Stimulated activated CD4-positive, alpha-beta T cell treated with anti-CD3 and anti-CD28 coated beads, Interleukin-12 subunit alpha, Interleukin-12 subunit beta, amount 100 ng/mL, for 48 hours (primary cell): ENCODE measurements at places on chromosomes 7 and 10.
A peak's percentile ranks its signal among the peaks of the same experiment; 100 is the strongest.

DNA sequence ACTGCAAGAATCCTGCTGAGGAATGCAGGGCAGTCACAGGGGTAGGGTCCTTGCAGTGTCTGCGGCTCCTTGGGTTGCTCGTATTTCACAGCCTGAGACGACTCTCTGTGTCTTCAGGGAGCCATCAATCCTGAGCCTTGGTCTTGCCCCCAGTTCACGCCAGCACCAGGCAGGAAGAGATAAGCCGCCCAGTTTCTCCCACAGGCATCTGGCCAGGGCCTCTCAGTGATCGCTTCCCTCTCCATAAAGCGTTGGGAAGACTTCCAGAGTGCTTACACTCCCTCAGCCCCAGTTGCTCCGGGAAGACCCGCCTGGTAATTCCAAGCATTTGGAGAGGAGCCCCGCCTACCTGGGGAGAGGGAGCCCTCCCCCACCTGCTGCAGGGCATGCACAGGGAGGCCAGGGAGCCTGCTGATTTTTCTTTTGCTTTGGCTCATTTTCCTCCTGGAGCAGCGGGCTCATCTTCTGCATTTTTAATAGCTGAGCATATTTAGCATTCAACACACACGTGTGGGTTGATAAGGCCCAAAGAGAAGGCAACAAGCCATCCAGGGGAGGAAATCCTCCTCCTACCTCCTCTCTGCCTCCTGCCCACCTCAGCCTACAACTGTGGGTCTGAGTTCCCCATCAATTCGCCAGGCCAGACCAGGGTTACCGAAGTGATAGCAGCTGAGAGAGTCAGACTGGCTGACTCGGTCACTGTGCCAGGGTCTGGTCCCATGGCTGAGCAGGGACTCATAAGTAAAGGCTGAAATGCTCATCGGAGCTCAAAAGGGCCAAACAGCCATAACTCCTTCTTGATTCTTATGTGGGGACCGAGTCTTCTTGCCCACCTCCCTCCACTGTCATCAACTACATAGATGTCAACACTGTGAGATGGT lies 74.4 kb upstream of the EFCAB10 start:
- DNase-seq, result no peak

DNA sequence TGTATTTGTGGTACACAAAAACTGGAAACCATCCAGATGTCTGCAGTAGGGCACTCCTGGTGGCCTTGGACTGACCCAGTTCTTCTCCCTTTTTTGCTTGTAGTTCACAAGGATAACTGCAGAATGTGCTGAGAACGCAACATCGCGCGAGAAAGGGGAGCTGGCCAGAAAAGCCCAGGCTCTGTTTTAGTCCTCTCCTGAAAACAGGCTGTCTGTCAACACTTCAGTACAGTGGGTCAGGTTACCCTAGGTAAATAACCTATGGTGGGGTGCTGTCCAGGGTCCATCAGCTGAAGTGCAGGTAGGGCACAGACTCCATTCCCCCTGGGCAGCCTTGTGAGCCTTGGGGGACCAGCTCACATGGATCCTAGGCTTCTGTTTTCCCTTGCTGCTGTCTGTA lies 495.8 kb downstream of the MDFIC start:
- DNase-seq, result no peak

DNA sequence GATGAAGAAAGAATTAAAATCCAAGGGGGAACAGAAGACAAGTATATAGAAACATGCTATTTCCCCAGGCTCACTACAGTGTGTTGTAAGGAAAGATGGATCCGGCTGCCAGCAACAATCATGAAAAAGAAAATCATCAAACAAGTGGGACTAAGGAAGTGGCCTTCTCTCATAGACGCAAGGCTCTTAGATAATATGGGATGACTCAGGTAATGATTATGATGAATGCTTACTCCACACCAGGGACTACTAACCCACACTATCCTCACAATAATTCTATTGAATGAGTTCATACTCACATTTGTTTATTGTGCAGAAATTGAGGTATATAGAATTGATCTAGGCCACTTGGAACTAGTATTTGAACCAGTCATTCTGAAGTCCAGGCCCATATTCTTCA lies 111.2 kb upstream of the BET1 start:
- no peak for DNase-seq

- no peak for DNase-seq
Observed at GRCh38 chr7:50981743-50982142, 199.0 kb upstream of the GRB10 start.

DNA sequence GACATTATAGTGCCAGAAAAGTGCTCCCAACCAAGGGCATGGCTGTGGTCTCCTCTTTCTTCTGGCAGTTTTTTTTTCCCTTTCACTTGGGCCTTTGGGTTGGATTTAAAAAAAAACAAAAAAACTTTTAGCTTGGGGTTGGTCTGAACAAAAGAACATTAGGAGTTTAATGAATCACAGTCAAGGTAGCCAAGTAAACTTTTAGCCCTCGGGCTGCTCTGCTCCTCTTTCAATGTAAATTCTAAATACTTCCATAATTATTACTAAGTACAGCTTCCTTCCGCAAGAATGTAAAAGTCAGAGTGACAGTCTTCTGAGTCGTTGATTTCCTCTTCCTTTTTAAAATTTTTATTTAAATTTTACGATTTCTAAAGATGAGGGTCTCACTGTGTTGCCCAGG lies 79.2 kb downstream of the NRF1 start:
- no peak for DNase-seq

DNA sequence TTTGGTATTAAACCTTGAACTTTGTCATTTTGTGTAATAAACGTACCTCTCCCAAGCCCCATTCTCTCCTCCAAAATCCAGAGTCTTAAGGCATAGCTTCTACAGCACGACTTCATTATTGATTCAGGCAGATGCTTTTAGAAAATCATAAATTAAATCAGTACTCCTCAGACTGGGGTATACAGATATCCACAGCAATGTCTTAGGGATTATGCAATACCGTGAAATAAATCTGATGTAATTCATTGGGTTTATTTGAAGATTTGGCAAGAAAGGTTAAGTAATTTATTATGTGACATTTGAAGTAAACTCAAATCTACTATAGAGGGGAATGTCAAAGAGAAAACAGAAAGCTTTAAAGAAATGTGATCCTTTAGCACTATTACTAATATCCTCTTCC lies 246.1 kb upstream of the PLXDC2 start:
- no peak for DNase-seq

DNA sequence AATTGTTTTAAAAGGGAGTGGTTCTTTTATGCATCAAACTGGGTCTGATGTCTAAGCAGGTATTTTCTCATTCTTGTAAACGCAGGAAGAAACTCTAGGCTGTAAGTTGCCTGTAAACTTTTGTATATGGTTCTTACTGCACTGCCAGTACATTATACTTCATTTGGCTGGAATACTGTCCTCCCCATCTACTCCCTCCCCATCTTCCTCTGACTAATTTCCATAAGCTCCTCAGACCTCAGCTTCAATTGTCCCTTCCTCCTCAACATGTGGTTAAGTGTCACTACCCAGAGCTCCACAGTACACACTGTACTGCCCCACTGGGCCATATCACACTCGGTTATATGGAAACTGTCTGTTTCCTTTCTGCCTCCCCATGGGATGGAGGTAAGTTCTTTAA lies 161.4 kb upstream of the MDFIC start:
- no peak for DNase-seq

GRCh38 chr7:80596933-80597517 lies 41.4 kb upstream of the CD36 start:
- DNase-seq, result no peak

GRCh38 chr10:18689498-18689897 lies 30.3 kb downstream of the ARL5B start:
- DNase-seq, result no peak

- peak; percentile 24 for DNase-seq
Observed at GRCh38 chr10:17375936-17376584, 78.3 kb downstream of the ST8SIA6 start.

DNA sequence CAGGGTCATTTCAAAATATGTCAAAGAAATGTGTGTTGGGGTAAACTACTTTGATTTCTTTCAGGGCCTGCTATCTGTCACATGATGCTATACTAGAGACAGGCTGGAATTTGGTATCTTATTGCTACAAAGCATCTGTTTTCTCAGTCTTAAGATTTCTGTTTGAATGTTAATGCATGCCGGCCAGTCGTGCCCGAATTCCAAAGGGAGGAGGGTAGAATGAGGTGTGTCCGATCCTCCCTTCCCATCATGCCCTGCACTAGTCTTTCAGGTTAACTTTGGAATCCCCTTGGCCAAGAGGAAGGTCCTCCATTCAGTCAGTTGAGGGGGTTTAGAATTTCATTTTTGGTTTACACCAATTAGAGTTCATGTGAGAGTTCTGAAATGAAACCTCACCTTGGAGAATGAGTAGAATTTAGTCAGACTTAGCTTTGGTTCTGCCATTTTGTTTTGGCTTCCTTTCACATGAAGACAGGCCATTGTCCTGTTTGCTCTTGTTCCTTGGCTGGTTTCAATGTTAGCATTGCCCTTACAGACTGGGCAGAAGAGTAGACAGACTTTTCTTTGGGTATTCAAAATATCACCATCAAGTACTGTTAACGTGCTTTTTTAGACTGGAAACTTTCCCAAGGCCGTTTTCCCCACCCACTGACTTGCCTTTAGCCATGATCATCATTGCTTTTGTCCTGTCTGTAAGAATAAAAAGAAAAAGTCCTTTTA lies 95.8 kb downstream of the CAMK1D start:
- no peak for DNase-seq

DNA sequence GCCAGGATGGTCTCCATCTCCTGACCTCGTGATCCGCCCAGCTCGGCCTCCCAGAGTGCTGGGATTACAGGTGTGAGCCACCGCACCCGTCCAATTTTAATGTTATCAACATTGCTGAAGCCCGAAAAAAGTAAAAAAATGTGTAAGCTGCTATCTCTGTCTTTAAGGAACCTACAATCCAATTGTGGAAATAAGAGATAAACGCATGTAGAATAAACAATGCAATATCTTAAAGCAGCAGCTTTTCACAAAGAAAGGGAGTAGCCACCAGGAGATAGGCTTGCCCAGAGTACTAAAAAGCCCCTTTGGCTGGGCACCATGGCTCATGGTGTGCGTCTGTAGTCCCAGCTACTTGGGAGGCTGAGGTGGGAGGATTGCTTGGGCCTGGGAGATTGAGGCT lies 282.9 kb upstream of the LYZL1 start:
- DNase-seq, result no peak

GRCh38 chr10:79018521-79019011 lies 50.2 kb upstream of the ZMIZ1 start:
- no peak for DNase-seq
